ENCODE measurements at places on chromosomes 11 and 22.
A peak's percentile ranks its signal among the peaks of the same experiment; 100 is the strongest.

DNA sequence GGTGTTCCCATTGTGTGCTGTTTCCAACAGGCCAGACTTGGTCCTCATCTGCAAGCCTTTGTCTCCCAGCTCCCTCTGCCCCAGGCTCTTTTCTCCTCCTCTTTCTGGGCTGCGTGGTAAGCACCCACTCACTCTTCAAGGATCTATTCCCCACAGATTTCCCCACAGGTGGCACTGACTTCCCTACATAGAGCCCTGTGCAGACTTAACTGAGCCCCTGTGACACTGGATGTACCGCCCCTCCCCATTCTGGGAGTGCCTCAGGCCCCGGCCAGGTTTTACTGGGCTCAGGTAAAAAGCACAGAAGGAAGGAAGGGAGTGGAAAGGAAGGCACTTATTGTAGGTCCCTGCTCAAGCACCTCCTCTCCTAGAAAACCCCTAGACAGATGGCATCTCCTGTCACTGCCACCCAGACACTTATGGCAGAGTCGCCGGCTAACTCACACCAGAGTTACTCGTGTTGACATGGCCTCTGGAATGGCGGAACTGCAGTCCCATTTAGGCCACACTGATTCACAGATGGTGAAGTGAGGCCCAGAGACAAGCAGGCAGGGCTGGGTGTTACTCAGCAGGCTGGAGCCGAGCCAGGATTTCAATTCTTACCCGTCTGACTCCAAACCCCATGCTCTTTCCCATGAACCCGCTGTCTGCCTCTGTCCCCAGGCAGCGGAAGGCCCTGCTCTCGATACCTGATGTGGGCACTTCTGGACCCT is 47.2 kb downstream of the LRRC32 start:
- DNase-seq, result no peak

GRCh38 chr11:17581732-17582053 is 34.6 kb downstream of the OTOG start:
- no peak for DNase-seq

DNA sequence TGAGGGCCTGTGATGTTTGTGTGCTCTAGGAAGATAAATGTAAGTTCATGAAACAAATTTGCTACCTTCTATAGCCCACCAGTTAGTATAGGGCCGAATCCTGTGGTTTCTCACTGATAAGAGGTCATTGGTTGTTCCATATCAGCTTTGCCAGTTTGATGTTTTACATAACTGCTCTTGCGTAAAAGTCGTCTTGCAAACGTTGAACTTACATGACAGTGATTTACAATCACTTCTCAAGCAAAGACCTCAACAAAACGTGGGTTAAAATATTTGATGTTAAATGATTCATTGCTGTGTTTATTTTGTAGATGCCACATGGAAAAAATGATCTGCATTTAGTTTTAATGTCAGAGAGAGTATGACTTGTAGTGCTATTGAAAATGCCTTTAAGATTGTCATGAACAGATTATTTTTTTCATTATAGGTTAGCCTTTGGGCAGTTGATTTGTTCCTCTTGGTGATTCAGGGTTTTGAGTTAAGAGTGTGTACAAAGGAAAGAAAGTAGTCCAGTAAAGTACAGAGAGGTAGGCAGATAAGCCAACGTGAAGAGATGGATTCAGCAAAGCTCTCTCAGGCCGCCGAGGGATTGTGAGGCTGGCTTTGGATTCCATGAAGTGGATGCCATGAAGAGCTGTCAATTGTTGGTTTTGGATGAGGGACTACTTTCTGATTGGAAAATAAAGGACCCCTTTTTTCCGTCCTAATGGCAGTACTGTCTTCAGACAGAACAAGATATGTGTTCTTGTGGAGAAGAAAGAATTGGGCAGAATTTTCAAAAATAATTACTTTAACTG is 2.6 kb downstream of the EWSR1 start:
- DNase-seq, result peak; percentile 60

- no peak for DNase-seq
Observed at GRCh38 chr11:67996051-67996450, 7.8 kb downstream of the UNC93B1 start.

DNA sequence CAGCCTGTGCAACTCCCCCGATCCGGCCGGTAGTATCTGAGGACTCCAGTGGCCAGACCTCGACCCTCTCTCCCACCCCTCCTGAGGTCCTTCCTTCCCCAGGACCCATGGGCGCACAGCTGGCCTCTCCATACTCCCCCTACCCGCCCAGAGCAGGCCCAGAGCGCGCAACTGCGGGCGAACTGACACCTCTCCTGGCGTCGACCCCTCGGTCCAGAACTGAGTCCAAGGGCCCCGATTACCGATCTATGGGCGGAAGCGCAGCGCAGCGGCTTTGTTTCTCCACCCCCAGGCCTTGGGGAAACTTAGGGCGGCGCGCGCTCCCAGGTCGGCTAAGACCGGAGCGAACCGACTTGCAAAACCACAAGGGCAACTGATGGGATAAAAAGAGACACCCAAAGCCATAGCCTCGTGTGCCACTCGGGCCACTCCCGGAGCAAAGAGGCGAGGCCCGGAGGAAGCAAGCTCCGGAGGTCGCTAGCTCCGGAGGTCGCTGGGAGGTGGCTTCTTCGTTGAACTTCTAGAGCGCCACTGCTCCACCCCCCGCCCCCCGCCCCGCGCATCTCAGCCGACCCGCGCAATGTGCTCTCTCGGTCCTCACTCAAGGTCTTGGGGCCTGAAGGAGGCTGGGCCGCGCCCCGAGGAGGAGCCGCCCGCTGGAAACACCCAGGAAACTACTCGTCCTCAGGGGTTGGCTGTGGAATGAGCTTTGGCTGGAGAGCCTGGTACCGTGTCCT is 9.8 kb upstream of the ALX4 start:
- no peak for DNase-seq

DNA sequence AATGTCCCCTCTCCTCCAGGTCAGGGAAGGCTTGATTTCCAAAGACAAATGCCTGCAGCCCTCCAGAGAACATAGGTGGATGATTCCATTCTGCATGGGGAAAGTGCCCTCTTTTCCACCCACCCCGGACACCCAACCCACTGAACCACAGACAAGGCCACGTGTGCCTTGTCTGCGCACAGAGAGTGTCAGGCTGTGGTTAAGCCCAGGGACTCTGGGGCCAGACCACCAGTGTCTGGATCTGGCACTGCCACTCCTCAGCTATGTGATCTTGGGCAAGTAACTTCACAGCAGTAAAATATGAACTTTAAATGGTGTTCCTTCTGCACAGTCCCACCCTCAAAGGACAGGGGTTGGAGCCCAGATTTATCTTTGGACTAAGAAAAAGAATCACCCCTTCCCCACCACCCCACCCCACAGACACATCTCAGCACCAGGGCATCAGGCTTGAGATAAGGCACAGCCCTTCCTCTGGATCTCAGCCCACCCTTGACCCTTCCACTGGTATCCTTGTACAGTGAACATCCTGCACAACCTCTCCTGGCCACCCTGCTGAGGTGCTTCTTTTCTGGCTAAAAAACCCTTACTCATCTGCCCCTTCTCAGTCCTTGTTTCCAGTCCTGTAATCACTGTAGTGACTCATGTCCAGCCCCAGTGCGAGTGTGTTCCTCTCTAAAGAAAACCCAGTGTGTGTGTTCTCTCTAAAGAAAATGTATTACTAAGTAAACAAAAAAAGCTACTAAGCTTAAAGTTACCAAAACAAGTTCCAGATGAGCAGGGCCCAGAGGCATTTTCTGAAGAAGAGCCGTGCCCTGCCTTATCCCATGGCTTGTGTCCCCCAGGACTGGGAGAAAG is 1.9 kb upstream of the PTGDR2 start:
- DNase-seq, result peak; percentile 19

GRCh38 chr11:129417458-129417857 is 41.8 kb downstream of the BARX2 start:
- DNase-seq, result no peak

GRCh38 chr22:27790376-27791158 is 11.0 kb downstream of the MN1 start:
- no peak for DNase-seq

- DNase-seq, result no peak
Observed at GRCh38 chr22:44722611-44723010, 20.6 kb downstream of the PRR5 start.

- peak; percentile 10 for DNase-seq
Observed at GRCh38 chr11:15557457-15558230, 442.9 kb downstream of the INSC start.

DNA sequence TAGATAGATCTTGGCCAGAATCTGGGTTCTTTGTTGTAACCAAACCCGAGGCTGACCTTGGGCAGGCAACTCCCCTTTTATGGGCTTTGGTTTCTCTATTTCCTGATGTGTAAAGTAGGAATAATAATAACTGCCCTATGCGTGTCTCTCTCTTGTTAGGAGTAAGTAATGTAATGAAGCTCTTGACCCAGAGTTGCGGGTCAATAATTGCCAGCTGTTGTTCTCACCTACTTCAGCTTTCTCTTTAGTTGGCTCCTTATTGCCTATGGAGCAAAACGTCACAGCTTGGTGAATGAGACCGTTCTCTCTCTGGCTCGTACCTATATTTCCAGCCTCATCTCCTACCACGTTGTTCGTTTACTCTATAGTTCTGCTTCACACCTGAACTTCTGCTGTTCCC is 56.6 kb upstream of the KIRREL3 start:
- no peak for DNase-seq

DNA sequence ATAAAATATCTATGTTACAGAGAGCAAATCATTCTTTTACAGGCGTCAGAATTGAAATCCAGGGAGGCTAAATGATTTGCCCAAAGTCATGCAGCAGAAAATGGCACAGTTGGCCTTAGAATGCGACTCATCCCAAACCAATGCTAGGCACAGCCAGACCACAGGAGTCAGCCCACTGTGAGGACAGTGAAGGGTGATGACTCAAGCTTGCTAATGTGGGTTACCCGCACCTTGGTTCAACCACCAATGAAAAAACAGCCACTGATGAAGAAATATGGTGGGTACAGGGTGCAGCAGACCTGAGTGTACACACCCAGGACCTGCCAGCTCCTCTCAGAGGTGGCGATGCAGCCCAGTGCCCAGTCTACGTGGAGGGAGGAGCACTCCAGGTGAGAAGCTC is 89.7 kb downstream of the ZC3H12C start:
- DNase-seq, result no peak

DNA sequence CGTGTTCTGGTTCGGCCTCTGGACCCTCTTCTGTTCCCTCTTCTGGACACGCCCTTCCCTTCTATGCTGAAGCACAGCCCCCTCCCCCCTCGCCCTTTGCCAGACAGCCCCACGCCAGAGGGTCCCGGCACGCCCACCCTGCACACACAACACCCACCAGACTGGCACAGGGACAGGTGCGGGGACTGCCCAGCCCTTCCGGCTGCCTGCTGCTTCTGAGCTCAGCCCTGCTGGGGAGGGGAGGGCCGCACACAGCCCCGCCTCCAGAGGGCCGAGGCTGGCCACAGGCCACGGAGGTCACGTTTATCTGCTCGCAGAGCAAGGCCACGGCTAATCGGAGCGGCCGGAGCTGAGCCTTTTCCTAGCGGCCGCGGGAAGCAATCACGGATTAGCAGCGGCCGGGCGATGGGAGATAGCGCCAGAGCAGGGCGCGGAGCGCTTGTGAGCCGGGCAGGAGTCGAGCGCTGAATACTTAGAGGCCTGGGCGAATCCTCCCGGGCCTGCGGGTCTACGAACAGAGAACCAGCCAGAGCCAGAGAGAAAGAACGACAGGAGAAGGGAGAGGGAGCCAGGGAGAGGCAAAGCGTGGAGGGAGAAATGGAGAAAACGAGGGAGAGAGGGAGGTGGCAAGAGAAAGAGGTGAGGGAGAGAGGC is 21.5 kb downstream of the OTUB1 start:
- DNase-seq, result peak; percentile 66

DNA sequence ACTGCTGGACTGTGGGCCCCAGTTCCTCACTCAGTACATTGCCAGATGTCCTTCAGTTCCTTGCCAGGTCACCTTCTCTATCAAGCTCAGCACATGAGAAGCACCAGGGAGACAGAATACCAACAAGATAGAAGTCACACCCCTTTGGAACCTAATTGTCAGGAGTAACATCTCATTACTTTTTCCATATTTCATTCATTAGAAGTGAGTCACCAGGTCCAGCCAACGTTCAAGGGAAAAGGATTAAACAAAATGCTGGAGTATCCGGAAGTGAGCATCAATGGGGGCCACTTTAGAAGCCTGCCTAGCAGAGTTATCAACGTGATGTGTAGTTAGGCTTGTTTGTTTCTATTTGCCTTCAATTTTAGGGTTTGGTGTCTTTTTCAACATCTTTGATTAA is 569.3 kb downstream of the MIAT start:
- no peak for DNase-seq

DNA sequence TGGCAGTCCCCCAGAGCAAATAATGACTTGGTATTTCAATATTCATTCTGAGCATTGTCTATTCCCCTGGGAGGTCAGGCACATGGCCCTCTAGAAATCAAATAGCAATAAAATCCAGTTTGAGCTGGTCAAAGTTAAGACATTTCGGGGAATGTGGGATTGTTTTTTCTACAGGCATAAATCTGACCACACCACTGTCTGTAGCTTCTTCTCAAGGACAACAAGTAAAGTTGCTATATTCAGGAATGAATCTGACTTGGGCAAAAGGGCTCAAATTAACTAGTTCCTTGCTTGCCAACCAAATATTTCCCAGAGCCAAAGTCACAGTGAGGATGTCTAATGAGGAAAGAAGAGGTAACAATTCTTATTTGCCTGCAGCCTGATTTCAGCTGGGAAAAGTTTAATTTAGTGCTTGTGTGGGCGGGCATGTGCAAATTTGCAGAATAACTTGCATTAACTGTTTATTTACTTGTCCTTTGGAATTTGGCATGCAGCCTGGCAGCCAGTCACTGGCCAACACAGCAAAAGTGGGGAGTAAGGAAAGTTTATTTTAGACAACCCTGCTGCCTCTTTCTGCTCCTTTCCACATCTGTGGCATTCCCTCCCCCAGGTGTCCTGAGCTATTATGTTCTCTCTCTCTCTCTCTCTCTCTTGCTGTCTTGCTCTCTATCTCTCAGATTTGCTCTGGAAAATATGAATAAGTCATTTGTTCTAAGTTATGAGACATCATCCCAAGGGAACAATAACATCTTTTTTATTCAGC is 51.2 kb upstream of the ARHGAP20 start:
- DNase-seq, result no peak

DNA sequence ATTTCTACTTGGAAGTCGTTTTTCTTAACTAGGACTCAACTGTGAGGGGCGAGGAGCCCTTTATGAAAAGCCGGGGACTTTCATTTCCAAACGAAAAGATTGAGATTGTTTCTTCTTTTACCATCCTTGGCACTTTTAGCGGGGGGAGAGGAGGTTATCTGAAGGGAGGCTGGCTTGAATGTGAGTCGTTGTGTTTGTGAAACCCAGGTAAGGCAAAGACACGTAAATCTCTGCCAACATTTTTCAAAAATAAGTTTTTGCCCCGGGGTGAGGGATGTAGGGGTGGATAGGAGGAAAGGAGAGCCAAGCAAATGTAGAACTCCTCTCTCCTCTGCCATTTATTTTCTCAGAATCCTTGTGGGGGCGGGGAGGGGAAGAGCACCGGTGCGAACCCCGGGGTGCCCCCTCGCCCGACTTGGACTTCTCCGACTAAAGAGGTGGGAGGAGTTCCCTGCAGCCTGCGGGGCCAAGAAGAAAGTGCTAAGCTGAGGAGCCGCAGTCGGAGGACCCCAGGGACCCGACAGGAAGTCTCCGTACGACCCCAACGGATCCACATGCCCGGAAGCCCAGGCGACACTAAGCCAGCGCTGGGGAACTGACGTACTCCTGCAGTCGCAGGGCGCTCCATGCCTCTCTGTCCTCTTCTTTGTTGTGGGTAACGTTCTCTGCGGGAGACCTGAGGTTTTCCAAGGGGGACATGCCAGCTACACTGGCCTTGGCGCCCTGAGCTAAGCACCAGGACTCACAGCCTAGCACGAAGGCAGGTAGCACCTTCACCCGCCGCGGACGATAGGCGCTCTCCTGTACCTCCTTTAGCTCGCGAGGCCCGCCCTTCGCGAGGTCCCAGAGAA is 2.4 kb upstream of the WT1 start:
- no peak for DNase-seq

- DNase-seq, result no peak
Observed at GRCh38 chr11:19646921-19647320, 65.7 kb upstream of the NAV2 start.
